ENCODE measurements at places on chromosomes 1 and 21. TPM values are rescaled to one million over a fixed set of nuclear protein-coding genes. Genes with fewer than 3 reads are reported as not detected.

The RHBDL2 gene
- 0.72 TPM for polyA plus RNA-seq

The CA6 gene
- not detected for polyA plus RNA-seq

- peak; percentile 86 for DNase-seq
Observed at GRCh38 chr1:15151377-15151806, 2.2 kb upstream of the TMEM51 start.

The FGR gene
- polyA plus RNA-seq: 4.0 TPM

- DNase-seq: no peak
Observed at GRCh38 chr1:241343956-241344355, 13.0 kb downstream of the RGS7 start.

GRCh38 chr1:58921342-58921741 lies 137.5 kb upstream of the JUN start:
- no peak for DNase-seq

GRCh38 chr1:34884961-34885360 lies 25.4 kb upstream of the SMIM12 start:
- no peak for DNase-seq

DNA sequence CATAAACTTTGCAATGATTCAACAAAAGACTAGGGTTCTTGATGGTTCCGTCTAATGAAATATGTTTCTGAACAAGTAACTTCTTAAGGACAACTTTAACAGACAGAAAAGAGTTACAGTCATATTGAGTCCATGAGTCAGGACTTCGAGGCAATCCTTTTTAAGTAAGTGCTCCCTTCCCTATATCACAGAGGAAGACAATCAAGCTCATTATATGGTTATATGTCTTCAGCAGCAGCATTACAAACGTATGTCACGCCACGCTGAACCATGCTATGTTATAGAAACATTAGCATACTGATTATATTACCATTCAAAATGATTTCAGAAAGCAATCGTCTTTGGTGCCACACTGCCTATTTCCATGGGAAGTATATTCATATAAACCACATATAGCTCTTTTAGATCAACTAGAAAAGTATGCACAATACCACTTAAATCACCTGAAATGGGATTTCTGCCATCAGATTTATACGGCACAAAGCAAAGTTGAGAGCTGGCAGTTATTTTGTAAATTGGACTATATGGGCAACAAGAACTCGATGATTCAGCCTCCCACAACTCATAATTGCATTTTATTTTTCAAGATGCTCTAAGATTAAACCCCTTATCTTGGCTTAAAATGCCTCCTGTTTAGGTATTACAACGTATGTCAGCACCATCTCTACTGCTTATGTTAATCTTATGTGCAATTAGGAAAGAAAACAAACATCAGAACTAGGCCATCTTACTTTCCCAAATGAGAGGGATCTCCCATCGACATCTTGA lies 111.3 kb upstream of the SAMSN1 start:
- no peak for DNase-seq

DNA sequence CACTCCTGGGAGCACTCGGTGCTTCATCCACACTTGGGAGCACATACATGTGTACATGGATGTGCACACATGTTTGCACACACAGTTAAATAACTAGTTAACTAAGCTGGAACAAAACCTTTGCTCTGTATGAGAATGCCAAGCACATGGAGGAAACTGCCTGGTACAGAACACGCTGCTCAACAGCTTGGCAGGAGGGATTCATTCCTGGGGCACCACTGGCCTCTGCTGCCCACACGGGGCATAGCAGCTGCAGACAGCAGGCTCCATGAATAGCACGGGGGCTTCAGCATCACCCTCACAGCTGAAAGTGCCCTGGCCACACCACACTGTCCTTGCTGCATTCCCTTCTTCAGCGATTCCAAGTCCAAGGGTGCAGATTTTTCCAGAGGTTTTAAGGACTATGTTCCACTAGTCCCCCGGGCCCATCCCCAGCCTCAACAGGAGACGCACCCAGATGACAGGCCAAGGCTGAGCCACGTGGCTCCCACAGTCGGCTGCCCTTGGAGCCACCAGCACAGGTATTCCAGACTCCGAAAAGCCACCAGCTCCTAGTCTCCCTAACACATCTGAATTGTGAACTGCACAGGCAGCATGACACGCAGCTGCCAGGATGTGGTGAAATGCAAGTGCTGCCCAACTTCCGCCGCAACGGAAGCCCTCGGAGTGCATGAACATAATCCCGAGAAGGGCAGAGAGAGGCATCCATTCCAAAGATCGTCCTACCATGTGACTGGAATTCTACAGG lies 16.9 kb downstream of the NPHP4 start:
- peak; percentile 54 for DNase-seq

The HTR6 gene
- polyA plus RNA-seq: 0.07 TPM

The PAQR6 gene
- polyA plus RNA-seq: 12.9 TPM

The NHLH1 gene
- polyA plus RNA-seq: 0.19 TPM

GRCh38 chr21:34734696-34735095 lies 65.9 kb downstream of the CLIC6 start:
- DNase-seq: no peak

Measured in large intestine (tissue), 12 donors.